SK-N-SH treated with all-trans-retinoic acid at 6 μM for 48 hours (cell line): ENCODE measurements at places on chromosomes 6 and 20.

- no peak for ATAC-seq
Measured at GRCh38 chr6:112503091-112503596, 156.0 kb downstream of the RFPL4B start.

DNA sequence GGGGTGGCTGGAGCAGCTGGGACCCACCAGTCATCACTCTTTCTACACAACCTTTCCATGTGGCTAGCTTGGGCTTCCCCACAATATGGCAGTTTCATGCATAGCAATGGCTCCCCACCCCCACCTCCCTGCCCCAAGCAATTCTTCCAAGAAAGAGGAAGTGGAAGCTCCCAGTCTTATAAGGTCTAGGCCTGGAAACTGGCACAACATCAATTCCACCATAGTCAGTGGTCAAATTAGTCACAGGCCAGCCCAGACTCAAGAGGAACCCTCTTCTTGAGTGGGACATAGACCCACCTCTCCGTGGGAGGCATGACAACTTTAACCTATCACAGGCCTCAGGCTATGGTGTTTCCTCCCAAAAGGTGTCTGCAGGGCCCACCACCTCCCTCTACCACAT is 17.7 kb downstream of the TGM6 start:
- no peak for ATAC-seq

DNA sequence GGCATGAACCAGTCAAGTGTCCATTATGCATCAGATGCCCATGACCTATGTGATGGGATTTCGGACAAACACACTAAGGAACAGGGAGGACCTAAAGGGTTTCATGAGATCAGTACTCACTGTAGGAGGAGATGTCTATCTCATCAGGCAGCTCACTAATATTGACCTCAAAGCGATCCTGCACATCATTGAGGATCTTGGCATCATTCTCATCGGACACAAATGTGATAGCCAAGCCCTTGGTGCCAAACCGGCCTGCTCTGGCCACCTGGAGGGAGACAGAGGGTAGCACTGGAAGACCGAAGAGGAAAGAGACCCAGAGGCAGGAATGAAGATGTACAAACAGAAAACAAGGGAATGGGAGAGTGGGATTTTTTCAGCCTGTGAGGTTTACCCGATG is 1.9 kb downstream of the MCCD1 start:
- no peak for ATAC-seq

- no peak for ATAC-seq
Measured at GRCh38 chr6:28239636-28240035, 12.4 kb downstream of the ZKSCAN4 start.

DNA sequence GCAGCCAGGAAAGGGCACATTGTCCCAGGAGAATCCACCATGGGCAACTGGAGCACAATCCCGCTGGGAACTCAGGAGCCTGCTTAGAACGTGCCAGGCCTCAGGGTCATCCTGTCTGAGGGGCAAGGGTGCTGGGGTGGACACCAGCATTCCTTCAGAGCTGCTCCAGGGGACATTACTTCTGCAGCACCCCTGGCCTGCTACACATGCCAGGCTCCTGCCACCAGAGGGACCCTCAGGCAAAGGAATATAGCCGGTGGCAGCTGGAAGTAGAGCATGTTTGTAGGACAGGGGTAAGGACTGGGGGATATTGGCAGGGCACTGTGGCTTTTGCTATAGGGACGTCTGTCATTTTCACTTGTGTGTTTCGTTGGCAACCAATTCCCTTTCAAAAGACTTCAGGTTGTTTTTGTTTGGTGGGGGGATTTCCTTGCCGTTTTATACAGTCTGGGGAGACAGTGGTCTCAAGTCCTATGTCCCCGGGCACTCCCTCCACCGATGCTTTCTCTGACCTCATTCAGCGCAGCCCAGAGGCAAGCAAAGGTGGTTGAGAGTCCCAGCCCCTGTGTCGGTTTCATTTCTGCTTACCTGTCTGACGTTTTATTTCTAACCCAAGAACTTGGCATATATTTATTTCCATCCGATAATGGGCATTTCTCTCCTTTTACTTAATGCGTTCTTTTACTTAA is 130.8 kb downstream of the JPH2 start:
- ATAC-seq, result peak; percentile 84

- no peak for ATAC-seq
Measured at GRCh38 chr6:26269531-26270485, 95.2 kb upstream of the BTN3A2 start.

DNA sequence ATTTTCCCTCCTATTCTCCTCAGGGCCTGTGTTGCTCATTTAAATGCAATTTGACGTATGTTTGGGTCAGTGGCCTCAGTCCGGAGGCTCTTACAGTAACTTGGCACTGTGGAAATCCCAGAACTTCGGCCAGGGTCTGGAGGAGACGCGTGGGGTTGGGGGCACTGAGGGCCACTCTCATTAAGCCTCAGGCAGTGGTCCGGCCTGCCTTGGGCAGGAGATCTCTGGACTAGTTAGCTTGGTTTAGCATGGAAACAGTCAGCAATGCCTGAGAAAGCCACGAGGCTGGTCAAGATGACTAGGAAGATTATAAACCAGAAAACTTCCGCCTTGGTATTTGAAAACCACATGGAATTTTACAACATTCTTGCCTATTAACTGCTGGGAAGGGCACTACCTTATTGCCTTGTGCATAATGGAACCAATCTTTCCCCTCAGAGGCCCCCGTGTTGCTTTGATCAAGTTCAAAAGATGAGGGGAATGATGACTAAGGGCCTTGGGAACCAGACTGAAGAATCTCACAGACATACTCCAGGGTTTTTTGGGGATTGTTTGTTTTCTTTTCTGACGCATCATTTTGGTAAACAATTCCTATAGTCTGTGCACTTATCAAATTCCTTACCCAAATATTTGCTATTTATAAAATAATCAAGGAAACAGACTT is 206.0 kb upstream of the PREP start:
- peak; percentile 86 for ATAC-seq

DNA sequence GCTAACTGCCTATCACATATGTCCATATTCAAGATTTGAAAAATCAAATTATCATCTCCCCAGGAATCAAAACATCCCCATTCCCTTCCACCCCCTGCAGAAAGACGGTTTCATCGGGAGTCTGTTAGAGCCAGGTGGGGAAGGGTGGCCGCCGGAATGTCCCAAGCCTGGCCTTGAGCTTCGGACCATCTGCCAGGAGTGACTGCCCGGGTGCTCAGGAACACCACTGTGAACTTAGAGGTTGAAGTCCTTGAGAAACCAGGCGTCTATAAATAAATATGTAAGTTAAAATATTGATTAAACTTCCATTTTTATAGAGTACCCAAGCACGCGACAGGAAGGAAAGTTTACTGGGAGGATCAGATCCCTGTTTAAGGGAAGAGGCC is 250.8 kb downstream of the DLL1 start:
- no peak for ATAC-seq

DNA sequence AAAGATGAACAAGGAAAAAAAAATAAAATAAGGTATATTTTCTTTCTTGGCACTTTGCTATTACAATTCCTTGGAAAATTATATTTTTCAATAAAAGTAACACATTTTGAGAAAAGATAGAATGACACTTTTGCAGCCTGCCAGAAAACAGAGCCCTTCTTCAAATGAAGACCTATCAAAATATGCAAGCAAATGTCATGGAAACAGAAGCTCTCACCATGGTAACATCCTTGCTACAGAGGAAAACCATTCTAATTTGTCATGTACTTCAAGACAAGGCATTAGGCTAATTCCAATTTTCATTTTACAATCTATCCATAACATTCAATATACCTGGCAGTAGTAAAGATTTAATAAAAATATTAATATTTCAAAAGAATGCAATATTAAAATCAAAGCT is 177.9 kb downstream of the RNGTT start:
- no peak for ATAC-seq

GRCh38 chr6:141077355-141078333 is 1055.1 kb upstream of the GJE1 start:
- peak; percentile 100 for ATAC-seq

DNA sequence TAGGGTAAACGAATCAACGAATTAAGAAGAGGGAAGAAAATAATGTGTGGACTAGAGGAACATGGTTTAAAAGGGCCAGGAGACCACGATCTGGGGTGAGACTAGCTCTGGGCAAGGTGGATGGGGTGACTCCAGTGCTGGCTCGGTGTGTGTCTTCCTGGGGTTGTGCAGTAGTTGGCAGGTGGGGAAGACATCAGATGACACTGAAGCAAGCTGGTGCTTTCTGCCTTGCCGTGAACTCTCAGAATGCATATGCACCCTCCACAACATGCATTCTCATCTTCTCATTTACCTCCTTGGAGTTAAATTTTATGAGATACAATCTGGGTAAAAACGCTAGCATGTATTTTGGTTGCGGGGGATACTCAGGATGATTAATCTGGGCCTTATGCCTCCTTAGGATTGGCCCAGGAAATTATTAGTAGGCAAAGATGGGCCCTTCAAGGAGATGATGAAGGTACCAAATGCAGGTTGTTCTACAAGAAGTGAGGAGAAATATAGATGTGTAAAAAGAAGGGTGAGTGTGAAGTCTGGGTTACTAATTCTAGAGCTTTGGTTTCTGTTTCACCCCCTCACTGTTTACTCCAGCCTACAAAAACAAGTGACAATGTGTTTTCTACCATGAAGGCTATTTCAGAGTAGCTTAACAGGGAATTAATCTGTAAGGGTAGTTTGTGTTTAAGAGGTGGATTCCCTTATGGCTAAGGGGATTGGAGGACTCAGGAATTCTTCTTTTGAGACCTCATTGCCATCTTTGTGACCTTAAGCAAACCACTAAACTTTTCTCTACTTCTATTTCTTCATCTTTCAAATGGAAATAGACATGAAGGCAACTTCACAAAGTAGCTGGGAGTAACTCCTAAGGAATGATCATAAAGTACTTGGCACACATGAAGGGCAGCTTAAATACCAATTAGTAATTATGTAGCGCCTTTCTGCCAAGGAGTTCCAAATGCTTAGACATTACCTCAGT is 71.0 kb upstream of the SUPT3H start:
- no peak for ATAC-seq

GRCh38 chr6:15297895-15298590 is 52.2 kb downstream of the JARID2 start:
- ATAC-seq, result no peak

GRCh38 chr20:20259533-20259932 is 108.4 kb upstream of the INSM1 start:
- ATAC-seq, result no peak

DNA sequence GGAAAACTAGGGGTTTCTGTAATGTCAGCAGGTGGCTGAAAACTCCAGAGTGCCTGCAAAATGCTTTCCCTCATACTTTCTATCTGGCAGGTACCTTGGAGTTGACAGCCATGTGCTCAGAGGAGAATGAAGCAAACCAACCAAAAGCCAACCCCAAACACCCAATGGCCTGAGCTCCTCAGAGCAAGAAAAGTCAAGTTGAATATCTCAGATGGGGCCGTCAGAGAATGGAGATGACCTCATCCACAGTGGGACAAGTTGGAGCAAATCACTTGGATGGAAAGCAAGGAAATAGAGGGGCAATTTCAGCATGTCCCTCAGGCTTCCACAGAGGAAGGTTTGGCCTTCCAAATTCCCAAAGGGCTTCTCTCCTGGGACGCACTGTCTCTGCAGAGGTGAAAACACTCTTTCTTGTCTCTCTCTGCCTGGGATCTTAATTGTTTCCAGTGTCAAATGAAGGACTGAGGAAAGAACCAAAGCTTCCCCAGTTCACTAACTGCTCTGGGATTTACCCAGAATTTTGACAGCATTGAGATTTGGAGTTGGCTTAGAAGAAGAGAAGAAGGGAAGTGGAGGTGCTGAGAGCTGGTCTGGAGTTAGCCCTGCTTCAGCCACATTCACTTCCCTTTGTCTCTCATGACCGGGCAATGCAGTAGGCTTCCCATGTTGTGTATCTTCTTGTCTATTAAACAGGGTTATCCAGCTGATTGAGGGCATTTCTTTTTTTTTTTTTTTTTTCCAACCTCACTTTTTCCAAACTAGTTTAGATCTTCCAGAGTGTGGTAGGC is 42.2 kb downstream of the PRND start:
- no peak for ATAC-seq

- ATAC-seq, result no peak
Measured at GRCh38 chr6:37785002-37785662, 34.4 kb upstream of the ZFAND3 start.

- no peak for ATAC-seq
Measured at GRCh38 chr6:74742793-74743508, 462.9 kb downstream of the COL12A1 start.

DNA sequence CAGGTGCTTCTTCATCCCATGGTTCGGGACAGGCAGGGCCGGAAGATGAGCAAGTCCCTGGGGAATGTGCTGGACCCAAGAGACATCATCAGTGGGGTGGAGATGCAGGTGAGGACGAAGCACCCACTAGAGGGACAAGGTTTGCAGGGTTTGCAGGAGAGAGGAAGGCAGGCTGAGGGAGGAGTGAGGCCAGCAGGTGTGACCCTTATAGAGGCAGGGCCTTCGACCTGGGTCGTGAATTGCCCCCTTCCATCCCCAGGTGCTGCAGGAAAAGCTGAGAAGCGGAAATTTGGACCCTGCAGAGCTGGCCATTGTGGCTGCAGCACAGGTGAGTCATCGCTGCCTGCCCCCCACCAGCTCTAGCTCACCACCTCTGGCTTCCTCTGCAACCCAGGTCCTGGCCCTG is 8.4 kb downstream of the VARS2 start:
- ATAC-seq, result no peak

DNA sequence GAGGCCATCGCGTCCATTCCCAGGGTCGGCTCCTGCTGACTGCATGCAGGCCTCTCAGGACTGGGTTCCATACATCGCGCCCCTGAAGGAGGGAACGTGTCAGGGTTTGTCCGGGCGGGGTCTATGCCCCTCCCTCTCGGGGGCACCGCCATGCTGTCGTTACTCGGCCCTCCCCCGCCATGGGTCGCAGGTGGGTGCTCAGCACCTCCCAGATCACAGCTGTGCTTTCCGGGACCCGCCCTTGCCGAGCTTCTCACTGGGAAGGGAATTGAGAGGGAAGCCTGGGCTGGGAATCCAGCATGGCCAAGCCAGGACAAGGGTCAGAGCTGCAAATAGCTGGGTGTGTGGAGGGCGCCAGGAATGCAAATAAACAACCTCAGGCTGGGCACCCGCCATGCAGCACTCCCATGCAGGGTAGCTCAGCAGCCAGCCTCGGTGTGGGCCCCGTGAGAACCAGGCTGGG is at the start of gene FRMD1:
Gene FRMD1 (minus strand): TSS at position 270 of the 463 bp plus-strand sequence. CDS start 118 bp downstream, at position 152.
- ATAC-seq, result no peak

DNA sequence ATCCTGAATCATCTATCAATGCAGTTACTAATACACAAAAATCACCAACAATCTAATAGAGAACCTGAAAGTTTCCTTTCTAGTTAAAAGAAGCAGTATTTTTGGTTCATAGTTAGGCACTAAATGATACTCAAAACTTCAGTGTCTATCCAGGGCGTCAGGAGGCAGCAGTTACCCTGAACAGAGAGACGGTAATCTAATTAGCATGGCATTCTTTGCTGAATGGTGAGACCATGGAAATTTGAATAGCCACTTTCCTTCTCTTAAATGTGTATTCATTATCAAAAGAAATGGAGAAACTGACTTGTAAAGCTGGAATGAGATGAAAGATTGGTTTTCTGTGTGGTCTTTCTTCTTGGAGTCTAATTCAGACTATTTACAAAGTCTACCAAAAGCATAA is 146.6 kb upstream of the BMP5 start:
- no peak for ATAC-seq

- peak; percentile 99 for ATAC-seq
Measured at GRCh38 chr20:10982692-10983091, 308.9 kb upstream of the JAG1 start.
